ENCODE measurements at places on chromosomes 12 and 14.

- no peak for DNase-seq
Observed at GRCh38 chr14:79552778-79553177, 658.5 kb downstream of the DIO2 start.

DNA sequence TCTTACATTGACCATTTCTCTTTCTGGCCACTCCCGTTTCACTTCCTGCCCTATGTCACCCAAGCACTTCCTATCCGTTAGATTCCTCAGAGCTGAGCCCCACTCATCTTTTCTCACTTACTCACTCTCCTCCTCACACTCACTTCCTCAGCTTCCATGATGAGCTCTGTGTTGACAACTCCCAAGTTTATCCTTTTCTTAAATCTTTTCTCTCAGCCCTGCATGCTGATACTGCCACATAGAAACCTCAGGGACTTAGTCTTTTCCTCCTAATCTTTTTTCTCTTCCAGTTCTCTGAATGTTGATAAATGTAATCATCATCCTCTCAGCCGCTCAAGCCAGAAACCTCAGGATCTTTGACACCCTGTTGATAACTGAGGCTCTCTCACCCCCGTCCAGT lies 99.6 kb downstream of the ANO6 start:
- DNase-seq = no peak

DNA sequence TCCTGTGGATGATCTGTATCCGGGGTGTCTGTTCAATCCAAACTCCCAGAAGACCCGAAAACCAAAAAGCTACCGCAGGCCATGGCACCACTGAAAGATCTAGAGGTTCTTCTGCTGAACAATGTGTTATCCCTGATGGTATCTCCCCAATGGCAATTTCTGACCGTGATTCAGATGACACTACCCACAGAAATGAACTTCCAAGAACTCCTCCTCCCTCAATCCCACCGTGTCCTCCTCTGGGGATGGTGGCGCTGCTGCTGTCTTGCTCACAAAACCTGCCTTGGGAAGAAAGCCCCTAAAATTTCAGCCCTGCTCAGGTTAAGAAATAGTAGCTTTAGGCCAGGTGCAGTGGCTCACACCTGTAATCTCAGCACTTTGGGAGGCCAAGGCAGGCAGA lies 7.8 kb downstream of the CRACR2A start:
- DNase-seq = no peak

- no peak for DNase-seq
Observed at GRCh38 chr12:76057326-76057725, 25.8 kb upstream of the PHLDA1 start.

DNA sequence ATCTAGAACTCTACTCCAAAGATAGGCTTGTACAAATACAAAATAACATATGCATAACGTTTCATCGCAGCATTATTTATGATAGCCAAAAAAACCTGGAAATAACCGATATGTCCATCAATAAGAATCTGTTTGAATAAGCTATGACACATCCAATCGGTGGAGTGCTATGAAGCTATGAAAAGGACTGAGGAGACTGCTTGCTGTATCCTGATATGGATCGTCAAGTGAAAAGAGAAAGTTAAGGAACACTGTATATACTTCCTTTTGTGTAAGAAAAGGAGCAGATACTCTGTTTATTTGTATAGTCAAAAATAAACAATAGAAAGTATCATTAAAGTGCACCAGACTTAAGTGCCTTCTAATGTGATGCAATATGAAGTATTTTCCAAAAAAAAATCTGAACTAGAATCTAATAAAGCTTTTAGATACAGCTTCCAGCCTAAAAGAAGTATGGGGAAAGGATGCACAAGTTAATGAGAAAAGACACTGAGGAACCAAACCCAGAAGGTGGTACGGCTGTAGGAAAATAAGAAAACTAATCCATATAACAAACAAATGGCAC lies 645 bp upstream of the KLHDC1 start:
- no peak for DNase-seq

- no peak for DNase-seq
Observed at GRCh38 chr12:125512541-125513298, 447.5 kb downstream of the AACS start.

DNA sequence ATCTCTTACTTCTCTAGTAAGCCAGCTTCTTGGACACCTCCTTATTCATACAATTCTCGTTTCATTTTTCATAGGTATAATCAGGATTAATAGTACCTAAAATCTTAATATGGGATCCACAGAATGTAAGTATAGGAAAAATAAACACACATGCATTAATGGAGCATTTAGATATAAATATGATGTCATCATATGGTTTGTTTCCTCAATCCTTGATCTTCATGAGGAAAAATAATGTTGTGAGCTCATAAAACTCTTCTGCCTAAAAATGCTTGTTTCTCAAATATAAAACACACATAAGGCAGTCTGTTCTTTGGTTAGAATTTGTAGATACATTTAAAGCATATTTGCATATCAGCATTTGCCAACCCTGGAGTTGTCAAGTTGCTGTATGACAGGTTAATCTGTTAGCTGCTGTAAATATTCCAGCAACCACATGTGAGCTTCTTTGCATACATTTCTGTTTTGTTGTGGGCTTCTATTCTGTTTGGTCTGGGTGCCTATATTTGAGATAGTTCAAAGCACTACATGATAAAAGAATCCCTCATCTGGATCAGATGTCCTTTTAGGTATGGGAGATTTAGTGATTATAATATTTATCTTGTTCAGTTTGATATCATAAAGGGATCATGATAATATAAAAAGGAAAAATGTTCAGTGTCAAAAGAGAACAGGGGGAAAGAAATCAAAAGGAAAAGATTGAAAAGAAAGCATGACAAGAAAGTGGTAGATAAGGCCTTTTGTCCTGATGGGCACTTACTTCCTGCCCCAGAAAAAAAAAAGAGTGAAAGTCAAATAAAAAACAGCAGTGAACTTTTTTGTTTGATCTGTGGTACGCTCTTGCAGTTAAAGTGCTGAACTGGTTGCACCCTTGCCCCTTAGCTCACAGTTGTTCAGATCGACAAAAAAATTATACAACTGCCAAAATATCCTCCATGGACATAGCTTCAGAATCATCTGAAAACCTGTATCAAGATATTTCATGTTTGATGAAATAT lies 68.6 kb downstream of the ACSS3 start:
- DNase-seq = no peak

GRCh38 chr12:51005671-51006070 lies 20.5 kb downstream of the SLC11A2 start:
- no peak for DNase-seq

- no peak for DNase-seq
Observed at GRCh38 chr12:107033758-107034739, 47.1 kb upstream of the MTERF2 start.

GRCh38 chr14:24274101-24274543 lies 2.7 kb upstream of the RABGGTA start:
- no peak for DNase-seq

GRCh38 chr12:67506739-67507138 lies 141.8 kb upstream of the DYRK2 start:
- DNase-seq = no peak

DNA sequence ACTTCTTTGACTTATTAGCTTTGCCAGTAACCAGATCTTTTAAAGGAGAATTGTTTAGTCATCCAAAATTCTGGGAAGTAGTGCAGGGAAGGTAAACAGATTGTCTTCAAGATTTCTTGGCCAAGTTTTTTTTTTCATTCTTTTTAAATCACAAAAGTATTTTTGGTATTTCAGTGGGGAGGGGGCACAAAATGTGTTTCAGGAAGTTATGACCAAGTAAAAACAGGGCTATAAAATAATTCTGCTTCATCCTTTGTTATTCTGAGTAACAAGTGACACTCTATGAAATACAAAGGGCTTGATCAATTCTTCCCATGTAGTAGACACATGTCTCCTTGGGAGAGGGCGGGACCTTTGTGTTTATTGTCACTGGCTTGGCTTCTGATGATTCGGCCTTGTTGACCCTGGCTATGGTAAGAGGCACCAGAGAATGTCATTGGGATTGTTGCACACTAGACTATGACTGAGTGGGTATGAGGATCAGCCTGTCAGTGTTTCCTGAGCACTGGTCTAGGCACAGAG lies 55.4 kb downstream of the SUSD6 start:
- DNase-seq = no peak

DNA sequence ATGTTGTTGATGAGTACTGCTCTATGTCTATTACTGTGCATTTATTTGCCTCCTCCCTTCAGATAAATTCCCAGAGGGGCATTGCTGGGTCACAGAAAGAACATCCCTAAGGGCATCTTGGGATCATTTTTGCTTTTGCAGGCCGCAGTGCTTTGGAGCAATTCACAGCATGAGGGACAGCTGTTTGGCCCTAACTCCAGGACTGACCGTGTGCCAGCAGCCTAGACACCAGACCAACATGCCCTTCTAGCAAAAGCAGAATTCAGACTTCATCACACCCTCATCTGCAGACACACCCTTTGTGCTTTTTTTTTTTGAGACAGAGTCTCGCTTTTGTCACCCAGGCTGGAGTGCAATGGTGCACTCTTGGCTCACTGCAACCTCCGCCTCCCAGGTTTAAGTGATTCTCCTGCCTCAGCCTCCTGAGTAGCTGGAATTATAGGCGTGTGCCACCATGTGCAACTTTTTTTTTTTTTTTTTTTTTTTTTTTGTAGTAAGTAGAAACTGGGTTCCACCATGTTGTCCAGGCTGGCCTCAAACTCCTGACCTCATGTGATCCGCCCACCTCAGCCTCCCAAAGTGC lies 31.0 kb downstream of the RNF34 start:
- no peak for DNase-seq

DNA sequence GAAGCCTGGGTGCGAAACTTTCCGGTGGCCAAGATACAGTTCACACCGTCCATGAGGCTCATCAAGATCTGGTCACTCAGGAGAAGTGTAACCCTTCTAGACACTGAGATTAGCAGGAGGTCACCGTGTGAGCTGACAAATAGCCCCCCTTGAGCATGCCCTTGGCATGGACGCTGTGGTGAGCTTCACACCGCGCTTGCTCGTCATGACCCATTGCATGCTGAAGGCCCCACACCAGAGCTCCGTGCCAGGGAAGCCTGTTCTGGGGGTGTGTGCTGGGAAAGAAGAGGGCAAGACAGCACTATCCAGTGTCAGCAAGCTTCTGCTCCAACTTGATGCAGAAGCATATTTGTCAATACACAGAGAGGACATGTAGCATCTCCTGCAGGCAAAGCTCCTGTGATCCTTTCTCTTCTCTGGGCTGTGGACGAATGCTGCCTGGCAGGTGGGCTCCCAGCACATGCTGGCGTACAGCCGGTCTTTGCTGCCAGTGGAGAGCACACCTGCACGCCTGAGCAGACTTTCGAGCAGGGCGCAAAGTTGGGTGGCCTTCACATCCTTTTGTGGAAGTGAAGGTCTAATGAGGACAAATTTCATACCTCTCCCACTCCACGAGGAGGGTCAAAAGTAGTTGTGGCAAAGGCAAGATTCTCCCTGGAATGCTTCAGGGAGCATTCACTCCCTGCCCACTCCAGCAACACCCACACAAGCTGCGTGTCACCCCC lies 126.9 kb upstream of the FKBP4 start:
- DNase-seq = no peak

GRCh38 chr12:18221726-18222125 lies 39.6 kb upstream of the PIK3C2G start:
- DNase-seq = no peak

DNA sequence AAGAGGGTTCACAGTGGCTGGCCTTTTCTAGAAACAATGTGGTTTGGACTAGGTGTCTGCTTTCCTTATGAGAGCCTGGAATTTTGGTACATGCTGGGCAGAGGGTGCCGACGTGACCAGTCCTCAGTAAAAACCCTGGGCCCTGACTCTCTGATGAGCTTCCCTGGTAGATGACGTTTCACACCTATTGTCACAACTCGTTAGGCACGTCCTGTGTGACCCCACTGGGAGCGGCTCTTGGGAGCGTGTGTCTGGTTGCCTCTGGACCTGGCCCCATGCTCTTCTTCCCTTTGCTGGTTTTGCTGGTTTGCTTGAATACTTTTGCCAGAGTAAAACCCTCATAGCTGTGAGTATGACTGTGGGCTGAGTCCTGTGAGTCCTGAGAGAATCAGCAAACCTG lies 136.9 kb downstream of the RIMBP2 start:
- DNase-seq = no peak

DNA sequence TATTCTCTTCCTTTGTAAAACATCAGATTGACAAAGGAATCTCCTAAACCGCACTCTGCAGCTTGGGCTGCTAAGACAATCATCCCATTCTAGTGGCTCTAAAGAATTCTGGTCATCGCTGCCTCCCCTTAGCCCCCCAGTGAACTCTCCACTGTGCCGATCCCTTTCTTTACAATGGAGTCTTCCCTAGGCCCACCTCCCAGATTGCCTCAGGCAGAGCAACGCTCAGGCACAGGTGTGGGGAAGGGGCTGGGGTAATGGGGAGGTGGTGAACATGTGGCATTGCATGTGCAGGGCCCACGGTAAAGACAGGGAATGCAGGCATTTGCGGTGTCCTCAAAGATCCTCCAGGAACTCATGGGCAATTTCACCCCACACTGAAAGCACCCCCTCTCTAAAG lies 86.3 kb downstream of the PLEKHG3 start:
- no peak for DNase-seq

DNA sequence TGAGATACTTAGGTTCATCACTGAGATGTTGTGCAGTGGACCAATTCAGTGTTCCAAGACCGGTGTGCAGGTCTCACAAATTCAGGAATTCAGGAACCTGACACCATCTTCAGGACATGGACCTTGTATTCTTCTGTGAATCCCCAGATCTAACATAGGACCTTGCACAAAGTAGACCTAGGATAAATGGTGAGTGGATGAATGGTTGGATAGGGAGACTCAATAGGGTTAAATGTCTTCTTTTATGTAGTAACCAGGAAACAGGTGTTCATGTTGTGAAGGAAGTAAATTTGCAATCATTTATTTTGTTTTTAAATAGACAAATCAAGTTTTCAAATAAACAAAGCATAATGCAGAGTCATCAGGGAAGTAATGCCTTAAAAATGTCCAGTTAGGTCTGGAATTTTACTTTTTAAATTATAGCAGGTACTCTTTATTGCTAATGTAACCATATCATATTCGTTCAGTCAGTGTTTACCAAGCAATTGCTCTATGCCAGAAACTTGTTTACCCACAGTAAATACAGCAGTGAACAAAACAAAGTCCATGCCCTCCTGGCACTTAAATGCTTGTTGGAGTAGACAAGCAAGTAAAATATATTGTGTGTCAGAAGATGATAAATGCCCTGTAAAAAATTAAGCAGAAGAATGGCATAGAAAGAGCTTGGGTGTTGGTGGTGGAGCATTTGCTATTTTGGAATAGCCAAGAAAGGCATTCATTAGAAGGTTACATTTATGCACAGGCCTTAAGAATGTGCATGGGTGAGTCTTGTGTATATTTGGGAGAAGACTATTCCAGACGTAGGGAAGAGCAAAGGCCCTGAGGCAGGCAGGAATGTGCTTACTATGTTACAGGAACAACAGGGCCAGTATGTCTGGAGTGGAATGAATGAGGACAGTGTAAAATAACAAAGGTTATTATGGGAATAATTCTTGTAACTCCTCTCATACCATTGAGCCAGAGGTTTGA lies 26.3 kb downstream of the RXYLT1 start:
- no peak for DNase-seq

Data from cerebellar nuclear complex (tissue), 1 donor.